ENCODE measurements at places on chromosomes 3 and 15.

DNA sequence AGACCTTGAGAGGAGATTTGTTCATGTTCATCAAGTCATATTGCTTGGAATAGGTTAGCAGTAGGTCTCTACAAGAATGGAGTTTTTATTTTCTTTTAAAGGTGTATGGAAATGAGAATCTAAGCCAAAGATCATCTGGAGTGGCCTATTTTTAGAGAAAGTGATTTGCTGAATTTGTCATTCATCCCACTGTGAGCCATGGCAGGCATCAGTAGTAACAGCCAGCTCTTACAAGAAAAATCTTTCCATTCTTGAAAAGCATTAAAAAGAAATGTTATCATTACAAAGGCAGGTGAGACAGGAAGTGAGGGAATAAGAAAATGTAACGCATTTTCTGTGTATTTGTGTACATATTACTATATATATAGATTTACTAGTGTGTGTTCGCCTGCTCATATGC lies 29.6 kb downstream of the STAC start:
- DNase-seq, result no peak

DNA sequence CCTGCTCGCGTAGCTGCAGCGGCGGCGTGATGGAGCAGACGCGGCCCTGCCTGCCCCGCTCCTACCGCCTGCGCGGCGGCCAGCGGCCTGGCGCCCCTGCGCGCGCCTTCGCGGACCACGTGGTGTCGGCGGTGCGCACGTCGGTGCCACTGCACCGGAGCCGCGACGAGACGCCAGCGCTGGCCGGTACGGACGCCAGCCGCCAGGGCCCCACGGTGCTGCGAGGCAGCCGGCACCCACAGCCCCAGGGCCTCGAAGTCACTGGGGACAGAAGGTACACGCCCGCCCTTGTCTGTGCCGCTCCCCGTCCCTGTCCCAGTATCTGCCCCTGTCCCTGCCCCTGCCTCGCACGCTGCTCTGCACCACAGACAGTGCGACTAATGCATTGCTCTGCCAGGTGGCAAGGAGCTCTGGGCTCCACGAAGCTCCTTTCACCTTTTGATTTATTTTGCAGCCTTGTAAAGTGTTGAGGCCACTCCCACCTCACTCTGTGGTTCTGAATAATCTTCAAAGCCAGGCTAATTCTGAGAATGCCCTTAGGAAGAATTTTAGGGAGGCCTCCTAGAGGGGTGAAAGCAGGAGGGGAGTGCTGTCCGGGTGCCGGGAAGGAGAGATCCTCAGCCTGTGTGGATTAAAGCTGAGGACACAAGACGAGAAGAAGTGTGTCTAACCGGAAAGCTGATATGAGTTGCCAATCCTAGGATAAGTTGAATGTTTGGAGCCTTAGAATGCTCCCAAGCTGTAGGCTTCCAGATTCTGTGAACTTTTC lies 100.0 kb downstream of the THSD4 start:
- no peak for DNase-seq

- no peak for DNase-seq
Measured at GRCh38 chr3:132926098-132926497, 112.1 kb upstream of the TMEM108 start.

DNA sequence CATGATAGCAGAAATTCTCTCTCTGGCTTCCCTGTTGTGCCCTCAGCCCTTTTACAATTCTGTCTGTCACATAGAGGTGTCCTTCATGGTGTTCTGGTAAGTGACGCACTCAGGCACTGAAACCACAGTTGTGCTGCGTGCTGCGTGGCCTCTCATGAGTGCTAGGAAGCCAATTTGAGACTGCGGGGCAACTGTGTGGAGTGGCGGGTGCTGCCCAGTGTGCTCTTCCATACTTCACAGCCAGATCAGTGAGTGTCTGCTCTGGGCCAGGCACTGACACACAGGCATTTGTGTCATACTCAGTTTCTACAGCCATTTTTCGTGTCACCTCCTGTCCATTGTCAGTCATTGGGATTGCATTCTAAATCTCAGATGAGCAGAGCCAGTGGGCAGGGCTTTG lies 133.1 kb upstream of the PLXNA1 start:
- DNase-seq, result no peak

DNA sequence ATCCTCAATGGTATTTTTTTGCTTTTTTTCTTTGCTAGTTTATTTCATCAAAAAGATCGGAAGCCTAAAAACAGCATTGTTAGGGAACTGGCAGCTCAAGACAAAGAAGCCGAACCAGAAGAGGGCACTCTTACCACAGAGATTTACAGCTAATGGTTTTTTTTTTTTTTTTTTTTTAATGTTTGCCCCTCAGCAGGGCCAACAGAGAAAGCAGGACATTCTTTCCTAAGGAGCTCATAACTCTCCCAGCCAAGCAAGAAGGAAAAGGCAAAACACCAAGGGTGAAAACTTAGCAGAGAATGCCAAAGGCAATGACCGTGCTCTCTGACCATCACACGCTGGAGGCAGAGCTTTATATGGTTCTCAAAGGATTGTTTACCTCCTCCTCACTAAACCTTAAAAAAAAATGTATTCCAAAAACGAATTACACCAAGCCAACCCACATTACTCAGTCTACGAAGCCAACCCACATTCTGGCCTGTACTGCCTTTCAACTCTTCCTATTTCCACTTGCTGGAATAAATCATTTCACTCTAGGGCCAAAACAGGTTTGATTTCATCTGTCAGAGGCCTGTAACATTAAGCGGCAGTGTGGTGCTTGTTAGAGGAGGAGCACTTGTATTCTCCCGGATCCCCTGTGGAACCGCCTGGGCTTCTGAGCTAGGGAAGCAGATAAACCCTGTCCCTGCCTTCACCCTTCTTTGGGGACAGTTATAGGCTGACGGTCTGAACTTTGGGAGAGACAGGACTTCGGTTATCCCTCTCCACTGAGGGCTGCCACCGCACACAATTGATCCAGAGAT lies 35.6 kb upstream of the GYG1 start:
- peak; percentile 36 for DNase-seq
